ENCODE measurements at places on chromosomes 1 and 21.

DNA sequence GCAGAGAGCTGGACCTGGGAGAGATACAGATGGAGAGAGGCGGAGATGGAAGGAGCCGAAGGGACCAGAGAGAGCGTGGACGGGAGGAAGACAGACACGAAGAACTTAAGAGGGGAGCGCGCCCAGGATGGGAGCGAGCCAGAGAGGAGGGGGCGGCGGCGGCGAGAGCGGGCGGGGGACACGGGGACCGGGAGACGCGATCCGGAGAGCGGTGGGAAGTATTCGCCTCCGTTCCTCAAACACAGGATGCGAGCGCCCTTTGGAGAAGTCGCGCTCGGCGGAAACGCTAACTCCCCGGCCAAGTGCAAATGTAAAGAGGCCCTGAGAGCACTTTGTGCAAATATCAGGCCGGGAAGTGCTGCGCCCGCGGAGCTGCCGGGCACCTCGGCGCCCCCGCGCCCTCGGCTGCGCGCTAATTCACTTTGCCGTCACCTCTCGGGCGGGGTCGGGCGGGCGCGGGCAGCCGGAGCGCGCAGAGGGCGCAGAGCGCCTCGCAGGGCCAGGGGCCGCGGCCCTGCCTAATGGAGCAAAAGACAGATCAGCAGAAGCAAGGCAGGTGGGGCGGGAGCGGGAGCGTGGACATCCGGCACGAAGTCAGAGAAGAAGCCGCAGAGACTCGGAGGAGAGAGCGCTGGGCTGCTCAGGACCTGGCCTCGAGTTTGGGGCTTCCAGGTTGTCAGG is 281.2 kb downstream of the RRAGC start:
- DNase-seq, result no peak

- peak; percentile 16 for DNase-seq
Observed at GRCh38 chr1:113978863-113979702, at the start of gene OLFML3. TSS of gene OLFML3 (plus strand) at chr1:113979474. CDS start at chr1:113979517, 43 bp downstream.

DNA sequence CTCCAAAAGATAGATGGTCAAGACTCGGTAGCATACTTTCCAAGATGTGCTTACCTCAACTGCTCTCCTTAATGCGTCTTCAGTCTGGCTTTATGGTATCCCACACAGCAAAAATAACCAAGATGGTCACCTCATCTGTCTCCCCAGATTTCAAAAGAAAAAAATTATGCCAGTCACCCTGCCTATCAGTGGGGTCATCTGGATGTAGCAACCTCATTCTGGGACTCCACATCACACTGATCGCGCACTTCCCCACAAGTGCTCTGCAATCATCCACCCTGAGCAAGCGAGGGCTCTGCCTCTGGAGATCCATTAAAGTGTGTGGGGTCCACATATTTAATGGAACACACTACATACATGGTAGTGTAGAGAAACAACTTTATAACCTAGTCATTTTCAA is 42.5 kb downstream of the ACBD3 start:
- no peak for DNase-seq

DNA sequence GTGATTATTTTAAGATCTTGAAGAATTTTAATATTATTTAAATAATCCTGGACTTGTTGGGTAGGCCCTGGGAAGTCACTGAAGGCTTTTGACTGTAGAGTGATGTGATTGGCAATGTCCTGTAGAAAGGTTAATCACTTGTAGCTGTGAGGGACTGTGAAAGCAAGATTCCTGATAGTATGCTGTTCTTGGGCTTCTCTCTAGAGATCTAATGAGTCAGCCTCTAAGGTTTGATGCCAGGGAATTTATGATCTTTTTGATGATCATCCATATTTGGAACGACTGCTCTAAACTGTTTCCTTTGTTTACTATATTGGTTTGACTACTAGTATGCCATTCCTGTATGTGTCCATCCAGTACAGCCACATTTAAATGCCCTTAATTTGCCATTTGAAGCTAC is 56.5 kb downstream of the CAMSAP2 start:
- no peak for DNase-seq

- peak; percentile 26 for DNase-seq
Observed at GRCh38 chr1:8495928-8496401, 178.1 kb downstream of the SLC45A1 start.

DNA sequence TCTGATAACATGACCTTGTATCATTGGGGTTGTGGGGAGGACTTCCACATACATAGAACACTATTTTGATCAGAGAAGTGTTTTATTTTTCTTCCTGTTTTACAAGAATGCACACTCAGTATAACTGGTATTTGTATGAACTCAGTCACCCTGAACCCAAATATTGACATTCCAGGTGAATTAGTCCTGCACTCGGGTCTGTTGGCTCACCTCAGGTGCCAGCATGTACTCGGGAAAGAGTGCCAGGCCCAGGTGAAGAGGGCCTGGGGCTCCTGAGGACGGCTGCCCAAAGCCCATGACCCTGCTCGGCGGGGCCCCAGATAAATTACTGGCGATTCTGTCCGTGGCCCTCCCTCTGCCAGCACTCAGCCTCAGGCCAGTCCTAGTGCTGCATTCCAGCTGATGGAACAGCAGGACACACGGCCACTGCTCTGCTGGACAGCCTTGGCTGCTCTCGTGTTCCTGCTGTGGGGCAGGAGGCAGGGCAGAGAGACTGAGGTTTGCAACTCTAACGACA is 75.4 kb upstream of the TMPRSS2 start:
- no peak for DNase-seq

- DNase-seq, result no peak
Observed at GRCh38 chr21:21397464-21397863, 399.3 kb downstream of the NCAM2 start.

DNA sequence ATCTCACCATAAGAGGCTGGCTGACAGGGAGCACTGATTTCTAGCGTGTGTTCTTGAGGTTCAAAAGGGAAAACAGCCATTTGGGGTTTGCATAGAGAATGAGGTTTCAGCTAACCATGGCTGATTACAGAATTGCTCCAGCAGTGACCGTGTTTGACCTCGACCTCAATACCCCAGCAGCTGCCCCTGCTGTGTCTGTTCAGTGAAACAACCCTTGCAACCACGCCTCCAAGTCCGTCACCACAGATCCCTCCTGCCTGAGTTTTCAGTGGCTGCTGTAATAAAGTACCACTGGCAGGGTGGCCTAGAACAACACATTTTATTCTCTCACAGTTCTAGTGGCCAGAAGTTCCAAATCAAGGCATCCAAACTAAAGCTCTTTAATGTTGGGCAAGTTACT is 147.7 kb downstream of the HUNK start:
- no peak for DNase-seq

DNA sequence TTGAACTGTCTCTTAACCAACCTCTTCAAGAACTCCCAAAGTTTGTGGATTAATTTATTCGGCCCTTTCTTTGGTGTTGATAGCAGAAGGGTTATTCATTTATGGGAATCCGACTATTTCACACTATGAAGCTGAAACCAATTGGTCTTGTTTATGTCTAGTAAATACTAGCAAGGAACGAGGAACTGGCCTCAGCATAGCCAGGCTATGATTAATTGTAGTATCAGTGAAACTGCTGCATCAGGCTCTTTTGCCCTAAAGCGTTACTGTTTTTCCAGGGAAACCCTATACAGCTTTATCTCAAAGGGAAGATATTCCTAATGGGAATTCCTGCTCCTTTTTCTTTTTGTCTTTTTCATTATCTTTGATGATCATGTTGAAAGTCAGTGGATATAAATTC is 35.1 kb downstream of the CLEC20A start:
- DNase-seq, result no peak

DNA sequence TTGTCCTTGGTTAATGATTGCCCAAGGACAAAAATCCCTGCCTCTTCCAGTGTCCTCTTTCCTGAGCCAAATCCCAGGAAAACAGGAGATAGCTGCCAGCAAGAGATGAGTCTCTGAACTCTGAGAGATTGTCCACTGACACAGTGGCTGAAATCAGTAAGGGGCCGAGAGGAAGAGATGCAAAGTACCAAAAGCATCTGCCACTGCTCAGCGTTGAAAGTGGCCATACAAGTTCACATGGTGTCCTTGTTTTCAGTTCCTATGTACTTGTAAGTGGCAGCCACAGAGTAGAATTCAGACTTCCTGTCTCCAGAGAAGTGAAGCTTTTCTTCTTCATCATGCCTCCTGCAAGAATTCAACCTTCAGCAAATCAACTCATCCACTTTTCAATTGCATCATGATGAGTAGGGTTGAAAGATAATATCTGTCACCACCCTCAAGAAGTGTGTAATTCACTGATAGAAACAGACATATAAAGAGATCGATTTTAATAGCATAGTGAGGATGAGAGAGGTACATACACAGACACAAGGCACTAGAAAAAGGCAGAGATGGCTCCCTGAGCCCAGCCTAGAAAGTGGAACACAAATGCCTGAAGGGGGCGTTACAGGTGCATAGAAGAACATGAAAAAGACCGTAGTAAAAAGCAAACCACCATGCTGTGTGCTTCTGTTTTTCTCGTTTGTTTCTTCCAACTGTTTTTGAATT is 185.8 kb downstream of the MRPL39 start:
- DNase-seq, result peak; percentile 66

DNA sequence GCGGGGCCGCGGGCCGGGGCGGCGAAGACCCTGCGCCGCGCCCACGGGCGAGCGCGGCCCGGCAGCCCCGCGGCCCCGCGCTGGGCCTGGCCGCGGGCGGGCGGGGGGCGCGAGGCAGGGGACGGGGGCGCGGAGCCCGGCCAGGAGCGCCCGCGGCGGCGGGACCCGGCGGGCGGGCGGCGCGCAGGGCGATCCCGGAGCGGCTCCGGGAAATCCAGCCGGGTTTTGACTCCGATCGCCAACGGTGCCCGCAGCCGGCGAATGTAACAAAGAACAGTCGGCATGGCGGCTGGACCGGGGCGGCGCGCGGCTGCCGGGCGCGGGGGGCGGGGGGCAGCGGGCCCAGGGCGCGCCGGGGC is 334 bp downstream of the PRDM15 start:
- DNase-seq, result peak; percentile 66

- DNase-seq, result no peak
Observed at GRCh38 chr1:71788113-71788512, 494.2 kb downstream of the NEGR1 start.

- no peak for DNase-seq
Observed at GRCh38 chr1:228894442-228894989, 159.2 kb downstream of the RHOU start.

GRCh38 chr1:62389531-62389930 is 47.3 kb upstream of the USP1 start:
- DNase-seq, result no peak

GRCh38 chr1:50930193-50930592 is 29.9 kb downstream of the FAF1 start:
- no peak for DNase-seq

DNA sequence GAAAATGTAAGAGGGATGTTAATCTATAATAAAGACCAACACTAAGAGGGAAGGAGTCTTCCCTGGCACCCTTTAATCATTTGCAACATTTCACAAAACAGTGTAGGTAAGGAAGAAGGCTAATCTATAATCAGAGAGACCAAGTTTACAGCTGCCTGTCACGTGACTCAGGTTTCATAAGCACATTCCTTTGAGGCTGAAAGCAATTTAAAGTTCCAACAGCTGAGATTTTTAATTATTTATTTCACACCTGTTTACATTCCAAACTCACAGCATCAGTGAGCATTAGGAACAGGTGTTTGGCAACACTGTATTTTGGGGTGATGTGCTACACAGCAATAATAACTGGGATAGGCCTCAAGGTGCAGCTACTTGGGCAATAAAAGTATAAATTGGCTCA is 75.7 kb upstream of the PGBD5 start:
- no peak for DNase-seq

DNA sequence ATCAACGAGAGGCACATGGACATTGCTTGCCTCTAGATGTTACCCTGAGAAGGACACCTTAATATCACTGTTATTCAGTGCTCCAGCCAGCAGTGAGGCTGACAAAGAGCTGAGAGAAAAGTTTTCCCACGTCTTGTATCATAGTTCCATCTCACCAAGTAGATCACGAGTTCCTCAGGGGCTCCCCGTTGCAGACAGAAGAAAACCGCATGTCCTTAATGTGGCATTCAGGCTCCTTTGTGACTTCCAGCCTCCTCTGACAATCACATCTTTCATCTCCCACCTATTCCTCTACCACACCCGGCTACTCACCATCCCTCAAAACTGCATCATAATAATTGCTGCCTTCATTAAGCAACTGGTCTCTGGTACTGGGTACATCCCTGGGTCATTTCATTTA is 75.3 kb downstream of the DMRTA2 start:
- DNase-seq, result no peak

DNA sequence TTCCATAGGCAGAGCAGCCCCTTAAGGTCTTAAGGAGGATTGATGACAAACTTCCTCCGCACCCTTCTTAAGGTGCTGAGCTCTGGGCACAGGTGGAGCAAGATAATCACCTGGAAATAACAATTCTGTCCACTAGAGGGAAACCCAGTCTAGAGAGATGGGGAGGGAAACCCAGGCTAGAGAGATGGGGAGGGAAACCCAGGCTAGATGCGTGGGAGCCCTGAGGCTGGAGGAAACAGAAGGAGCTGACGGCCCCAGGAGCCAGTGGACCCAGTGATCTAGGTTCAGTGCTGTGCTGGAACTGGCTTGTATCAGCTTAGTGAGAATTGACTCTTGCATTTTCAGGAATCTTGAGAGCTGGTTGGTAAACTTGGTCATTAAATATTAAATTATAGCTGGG is 17.8 kb upstream of the MYCL start:
- peak; percentile 23 for DNase-seq

DNA sequence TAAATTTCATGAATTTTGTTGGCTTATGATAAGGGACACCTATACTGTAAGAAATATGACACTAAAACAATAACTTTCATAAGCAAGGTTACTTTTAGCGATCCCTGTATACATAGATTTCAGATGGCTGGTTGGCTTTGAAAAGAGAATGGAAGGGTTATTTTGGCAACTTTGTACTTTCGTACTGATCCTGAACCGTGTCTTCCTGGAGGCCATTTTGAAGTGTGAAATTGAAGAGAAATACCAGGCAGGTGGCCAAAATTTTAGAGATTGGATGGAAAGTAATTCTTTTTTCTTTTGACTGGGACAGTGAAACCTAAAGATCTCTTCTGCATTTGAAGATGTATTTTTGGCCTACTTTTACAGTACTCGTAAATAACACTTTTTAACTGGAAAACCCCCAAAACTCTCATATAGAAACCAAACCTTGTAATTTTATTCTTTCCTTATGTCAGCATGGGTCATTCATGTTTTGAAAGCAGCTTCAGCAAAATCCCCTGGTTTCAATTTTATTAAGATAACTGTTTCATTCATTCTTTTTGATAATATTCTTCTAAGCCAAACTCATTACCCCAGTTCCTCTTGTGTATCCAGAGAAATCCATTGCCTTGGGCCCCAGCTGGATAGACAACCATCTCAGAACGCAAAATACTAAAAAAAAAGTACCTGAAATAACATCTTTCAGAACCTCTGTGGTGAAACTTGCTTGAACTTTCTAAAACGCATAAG is 38.4 kb upstream of the ZNF281 start:
- no peak for DNase-seq

GRCh38 chr1:111179968-111180533 is 20.4 kb downstream of the DENND2D start:
- DNase-seq, result no peak

DNA sequence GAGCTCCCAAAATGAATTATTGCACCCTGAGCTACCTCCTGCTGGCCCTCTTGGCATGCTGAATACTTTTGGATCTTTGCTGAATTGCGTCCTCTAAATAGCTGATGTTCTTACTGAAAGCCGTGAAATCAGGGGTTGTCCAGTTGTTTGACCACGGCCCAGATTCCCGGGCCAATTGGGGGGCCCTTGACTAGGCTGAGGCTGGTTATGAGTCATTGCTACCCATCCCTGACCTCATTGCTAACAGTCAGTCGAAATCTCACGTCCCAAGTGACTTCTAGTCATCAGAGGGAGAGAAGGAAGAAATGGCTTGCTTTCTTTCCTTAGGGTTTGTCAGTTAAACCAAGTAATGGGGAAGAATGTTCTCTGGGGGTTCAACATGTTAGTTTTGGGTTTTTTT is 37.4 kb downstream of the SMYD2 start:
- DNase-seq, result no peak

- DNase-seq, result no peak
Observed at GRCh38 chr1:208179263-208179816, 64.8 kb downstream of the PLXNA2 start.
